ENCODE measurements at places on chromosomes 2 and 18.

- DNase-seq, result no peak
Observed at GRCh38 chr18:55355223-55355622, 232.8 kb downstream of the TCF4 start.

- no peak for DNase-seq
Observed at GRCh38 chr2:241797441-241798080, 11.4 kb upstream of the NEU4 start.

GRCh38 chr2:30790879-30791278 lies 16.4 kb downstream of the CAPN13 start:
- DNase-seq, result no peak

- DNase-seq, result no peak
Observed at GRCh38 chr2:88885679-88886416, 194.4 kb downstream of the RPIA start.

- DNase-seq, result no peak
Observed at GRCh38 chr2:159804941-159805340, 6.9 kb upstream of the CD302 start.

- DNase-seq, result no peak
Observed at GRCh38 chr2:42110641-42111322, 58.4 kb upstream of the EML4 start.

GRCh38 chr2:165357758-165358157 lies 111.7 kb upstream of the CSRNP3 start:
- DNase-seq, result no peak

GRCh38 chr2:19312949-19313348 lies 45.5 kb downstream of the OSR1 start:
- DNase-seq, result no peak

DNA sequence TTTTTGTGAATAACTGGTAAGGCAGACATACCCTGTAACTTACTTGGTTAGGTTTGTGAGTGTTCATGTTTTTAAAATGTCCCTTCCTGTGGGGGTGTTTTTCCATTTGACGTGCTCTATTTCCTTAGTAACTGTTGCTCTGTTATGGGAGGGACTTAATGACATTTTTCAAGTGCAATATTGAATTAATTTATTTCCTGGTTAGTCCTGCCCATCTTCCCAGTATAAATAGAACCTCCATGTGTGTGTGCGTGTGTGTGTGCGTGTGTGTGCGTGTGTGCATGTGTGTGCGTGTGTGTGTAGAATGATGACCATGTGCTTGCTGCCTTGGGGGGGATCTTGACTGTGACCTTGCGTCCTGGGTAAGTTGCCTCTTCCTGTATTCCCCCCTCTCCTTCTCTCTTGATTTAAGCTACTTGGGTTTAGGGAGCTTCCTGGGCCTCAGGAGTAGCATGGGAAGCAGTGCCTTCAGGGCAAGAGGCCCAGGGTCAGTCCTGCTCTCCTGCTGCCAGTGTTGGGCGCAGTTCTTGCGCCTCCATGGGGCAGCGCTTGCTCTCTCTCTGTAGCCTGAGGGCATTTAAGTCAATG lies 163.9 kb downstream of the LDLRAD4 start:
- DNase-seq, result peak; percentile 33

GRCh38 chr2:216687646-216688045 lies 7.7 kb downstream of the IGFBP5 start:
- DNase-seq, result no peak

DNA sequence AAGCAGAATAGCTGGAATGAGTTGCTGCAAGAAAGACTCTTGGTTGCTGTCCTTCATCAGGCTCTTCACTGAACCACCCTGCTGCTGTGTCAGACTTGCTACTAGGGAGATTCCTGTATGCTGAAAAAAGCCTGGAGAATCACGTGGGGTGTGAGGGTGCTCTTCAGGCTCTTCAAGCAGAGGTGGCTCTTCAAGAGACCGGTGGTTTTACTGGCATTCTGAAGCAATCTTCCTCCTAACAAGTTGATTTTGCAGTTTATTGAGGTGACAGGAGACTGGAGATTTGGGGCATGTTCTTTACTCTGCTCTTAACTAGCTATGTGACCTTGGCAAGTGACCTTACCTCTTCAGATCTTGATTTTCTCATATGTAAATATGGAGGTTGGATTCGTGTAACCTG lies 14.1 kb downstream of the TMEM178A start:
- no peak for DNase-seq

DNA sequence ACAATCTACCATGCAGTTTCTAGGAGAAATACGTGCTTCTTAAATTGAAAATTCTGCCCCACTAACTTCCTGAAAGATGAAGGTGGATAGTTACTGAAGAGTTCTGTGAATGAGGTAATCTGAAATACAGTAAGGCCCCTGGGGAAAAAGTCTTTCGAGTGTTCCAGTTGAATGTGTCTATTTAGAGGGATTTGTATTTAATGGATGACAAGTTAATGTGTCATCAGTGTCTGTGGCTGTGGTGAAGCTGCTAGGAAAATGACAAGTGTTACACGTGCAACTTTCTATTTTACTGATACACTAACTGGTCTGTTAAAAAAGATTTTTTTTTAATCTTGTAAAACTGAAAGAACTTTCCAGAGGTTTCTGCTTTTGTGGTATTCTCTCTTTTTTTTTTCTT lies 384.6 kb downstream of the STK39 start:
- DNase-seq, result no peak

GRCh38 chr2:191376981-191377629 lies 131.9 kb downstream of the MYO1B start:
- DNase-seq, result no peak

DNA sequence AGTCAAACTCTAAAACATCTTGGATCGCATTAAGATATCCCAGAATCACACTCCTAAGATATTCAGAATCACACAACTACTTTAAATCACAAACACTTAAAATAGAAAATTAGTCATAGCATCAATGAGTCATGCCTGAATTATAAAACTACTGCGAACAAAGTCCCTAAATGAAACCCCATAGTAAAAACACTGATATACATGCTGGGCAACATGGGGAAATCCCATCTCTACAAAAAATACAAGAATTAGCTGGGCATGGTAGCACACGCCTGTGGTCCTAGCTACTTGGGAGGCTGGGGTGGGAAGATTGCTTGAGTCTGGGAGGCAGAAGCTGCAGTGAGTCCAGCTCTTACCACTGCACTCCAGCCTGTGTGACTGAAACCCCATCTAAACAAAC lies 101.7 kb downstream of the COBLL1 start:
- DNase-seq, result no peak

DNA sequence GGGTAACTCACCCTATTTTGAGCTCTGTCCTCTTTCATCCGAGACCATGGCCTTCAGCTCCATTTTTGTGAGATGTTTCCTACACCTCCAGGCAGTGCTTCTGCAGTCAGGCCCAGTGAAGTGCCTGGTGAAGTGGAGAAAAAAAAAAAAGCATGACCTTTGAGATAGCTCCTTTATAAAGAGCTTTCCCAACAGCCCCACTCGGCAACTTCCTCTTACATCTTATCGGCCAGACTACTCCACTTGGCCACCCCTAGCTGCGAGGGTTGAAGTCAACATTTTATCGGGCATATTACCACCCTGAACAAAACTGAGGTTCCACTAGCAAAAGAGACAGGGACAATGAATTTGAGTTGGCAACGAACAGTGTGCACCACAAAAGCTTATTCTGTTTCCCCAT lies 124.8 kb upstream of the RNF152 start:
- no peak for DNase-seq
